ENCODE measurements at places on chromosomes 1 and 21.
A peak's percentile ranks its signal among the peaks of the same experiment; 100 is the strongest.

DNA sequence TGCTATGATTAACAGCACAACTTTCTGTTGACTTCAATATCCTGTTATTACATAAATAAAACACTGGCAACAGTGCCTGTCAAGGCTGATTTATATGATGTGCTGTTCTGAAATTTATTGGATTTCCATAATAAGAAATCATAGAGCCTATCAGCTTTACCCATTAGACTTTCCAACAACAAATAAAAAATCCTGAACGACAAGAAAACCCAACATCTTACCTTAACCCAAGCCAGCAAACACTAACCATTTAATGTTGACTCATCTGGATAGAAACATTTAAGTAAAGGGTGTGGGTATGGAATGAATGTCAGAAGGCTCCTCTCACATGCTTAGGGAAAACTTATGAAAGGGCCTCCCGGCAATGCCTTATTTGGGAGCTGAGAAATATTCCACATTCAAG lies 165.1 kb downstream of the SLC45A1 start:
- no peak for DNase-seq

GRCh38 chr1:244204004-244204403 lies 152.9 kb downstream of the ZBTB18 start:
- DNase-seq: no peak

DNA sequence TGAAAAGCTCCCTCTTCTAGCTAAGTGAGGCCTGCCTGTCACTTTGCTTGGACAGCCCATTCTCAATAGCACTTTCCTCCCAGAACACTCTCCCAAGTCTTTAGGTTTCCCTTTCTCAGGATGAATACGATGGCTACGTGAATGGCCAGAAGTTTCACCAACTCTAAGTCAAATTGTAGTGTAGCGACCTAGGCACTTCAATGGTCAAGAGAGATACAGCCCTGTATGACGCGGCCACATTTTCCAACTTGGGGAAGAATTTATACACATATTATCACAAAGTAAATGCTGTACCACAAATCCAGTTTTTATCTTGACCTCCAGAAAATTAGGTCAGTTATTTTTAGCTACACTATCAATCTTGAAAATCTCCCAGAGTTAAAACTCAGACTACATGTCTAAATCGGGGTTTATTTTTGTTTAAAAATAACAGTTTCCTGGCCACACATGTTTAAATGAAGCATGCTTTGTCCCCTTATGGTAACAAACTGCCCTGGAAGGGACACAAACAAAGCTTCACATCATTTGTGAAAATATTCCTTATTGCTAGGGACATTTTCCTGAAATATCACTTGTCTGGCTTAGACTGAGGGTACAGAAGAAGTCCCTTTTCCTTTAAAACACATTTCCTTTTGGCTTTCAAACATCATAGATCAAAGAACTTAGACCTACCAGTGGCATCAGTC lies 192.6 kb downstream of the GABPA start:
- DNase-seq: no peak

GRCh38 chr1:223827193-223827663 lies 18.5 kb downstream of the TP53BP2 start:
- DNase-seq: no peak

DNA sequence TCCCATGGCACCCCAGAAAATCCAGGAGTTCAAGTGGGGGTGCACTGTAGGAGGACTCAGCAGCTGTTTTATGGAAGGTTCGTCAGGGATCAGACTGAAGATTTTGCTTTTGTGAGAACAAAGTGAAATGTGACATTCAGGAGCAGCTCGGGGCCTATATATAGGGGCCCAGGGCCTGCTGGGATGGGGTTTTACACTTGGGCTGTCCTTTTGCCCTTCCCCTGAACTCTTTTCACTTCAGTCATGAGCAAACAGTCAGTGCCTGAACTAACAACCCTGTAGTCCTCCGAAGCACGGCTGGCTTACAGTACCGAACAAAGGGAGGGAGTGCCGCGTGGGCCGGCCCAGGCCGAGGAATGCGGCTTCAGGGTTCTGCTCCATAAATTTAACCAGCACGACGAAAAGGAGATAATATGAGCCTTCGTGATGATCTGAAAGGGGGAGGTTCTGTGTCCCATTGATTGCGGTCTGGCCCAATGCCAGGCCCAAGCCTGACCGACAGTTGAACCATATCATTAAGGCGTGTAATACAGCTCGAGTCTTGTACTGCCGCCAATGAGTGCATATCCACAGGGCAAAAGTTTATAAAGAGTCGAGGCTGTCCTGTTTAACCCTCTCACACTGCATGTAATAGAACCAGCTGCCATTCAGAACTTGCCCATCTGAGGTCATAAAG lies 139.9 kb downstream of the DHRS3 start:
- peak; percentile 81 for DNase-seq

GRCh38 chr1:153355445-153356071 lies 2.1 kb upstream of the S100A9 start:
- peak; percentile 72 for DNase-seq

DNA sequence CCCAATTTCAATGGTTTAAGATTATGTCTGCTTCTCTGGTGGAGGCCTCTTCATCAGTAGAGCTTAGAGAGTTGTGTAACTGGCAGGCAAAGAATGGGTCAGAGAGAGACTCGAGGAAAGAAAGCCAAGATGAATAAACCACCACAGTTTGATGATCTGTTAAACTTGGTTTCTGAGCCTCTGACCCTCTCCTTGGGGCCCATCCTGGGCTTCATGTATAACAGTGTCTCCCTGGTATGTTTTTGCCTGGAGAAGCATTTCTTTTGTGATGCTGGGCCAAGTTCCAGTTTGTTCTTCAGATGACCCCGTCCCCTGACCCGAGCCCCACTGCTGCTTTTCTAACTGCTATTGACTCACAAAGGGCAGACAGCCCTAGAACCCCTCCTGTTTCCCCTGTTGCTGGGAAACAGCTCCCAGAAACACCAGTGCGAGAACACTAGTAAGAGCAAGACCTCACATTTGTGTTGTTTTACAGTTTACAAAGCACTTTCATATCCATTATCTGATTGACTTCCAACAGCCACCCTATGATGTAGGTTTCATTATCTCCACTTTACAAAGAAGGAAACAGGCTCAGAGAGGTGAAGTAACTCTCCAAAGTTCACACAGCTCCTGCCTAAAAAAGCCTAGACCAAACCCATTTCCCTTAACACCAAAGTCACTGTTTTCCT lies 9.0 kb downstream of the CD2 start:
- DNase-seq: no peak

- peak; percentile 55 for DNase-seq
Measured at GRCh38 chr1:240100371-240100934, 8.8 kb downstream of the FMN2 start.

DNA sequence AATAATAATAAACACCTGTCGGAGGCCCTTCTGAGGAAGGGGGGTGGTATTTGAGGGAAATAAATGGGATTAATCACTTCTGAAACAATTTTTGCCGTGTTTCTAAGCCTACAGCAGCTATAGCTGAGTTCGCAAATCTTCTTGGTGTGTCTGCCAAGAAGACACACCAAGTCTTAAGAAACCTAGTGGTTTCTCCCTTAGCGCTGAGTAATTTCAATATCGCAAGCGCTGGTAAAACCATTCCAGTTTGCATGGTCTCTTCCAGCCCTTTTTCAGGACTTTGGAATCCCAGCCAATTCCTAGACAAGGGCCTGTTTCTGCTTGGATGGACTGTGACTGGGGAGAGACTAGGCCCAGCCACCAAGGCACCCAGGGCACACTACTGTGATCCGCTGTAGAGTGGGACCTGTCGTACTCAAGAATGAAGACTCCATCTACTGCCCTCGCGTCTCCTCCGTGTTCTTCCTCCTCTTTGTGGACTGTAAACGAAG lies 7.5 kb upstream of the LHX8 start:
- DNase-seq: no peak

- no peak for DNase-seq
Measured at GRCh38 chr1:113190930-113191329, 117.9 kb downstream of the LRIG2 start.

DNA sequence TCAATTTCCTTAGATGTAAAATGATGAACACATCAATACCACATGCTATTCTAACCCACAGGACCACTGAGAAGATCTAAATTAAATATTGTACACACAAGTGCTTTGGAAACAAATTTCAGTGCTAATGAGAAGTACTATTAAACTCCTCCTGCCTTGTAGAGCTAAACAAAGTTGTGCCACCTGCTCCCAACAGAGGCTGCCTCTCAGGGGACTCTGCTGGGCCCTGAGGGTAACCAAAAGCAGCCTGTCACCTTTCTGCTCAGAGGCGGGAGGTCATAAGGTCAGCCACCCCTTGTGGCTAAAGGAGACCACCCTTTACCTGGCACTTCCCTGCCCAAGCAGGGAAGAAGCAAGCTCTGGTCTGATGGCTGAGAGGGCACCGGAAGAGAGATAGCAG lies 6.3 kb downstream of the SLC9A1 start:
- DNase-seq: no peak

All from ACHN (cell line).